ENCODE measurements at places on chromosomes 7 and 10. TPM values are rescaled to one million over a fixed set of nuclear protein-coding genes. Genes with fewer than 3 reads are reported as not detected.

UCN3 gene
- total RNA-seq, result not detected

KMT2E gene
- 52.1 TPM for total RNA-seq

FAM25C gene
- not detected for total RNA-seq

DNA sequence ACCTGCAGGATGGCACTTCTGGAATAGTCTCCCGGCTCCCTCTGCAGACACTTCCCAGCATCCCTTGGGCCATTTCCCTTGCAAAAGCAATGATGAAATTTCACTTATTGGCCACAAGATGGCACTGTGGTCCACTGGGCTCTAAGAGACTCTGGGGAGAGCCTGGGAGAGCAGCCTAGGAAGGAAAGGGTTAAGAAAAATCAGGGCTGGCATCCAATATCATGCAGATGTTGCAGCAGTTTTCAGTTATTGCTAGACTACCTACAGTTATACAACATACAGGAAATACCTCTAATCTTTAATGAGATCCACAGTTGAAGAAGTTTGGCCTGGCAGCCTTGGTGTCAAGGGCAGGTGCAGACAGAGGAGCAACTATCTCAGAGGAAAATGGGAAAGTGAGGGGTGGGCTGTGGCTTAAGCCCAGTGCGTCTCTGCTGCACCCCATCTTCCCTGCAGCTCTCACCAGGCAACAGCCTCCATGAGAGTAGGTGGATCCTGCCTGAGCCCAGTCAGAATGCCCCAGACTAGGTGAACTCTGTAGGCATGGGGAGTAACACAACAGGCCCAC is 100.2 kb upstream of the PRSS58 start:
- DNase-seq, result peak; percentile 87

DNA sequence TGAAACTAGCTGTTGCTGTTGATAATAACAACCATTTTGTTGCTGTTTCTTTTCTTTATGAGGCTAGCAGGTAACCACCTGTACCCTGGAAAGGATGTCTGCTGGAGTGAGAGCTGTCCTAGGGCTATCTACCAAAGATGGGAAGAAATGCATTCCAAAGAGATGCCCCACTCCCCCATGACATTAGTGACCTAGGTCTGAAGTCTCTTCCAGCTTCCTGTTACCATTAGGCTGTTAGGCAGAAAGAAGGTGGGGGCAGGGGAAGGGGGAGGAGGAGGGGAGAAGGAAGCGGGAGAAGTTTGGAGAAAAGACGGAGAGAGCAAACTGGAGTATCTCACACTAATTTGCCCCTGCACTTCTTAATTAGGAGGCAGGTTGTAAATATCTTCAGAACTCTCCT is 118.5 kb downstream of the ABLIM1 start:
- DNase-seq, result no peak

- no peak for DNase-seq
Observed at GRCh38 chr10:13019280-13019679, 17.8 kb upstream of the CCDC3 start.
